NCI-H2029 (cell line): ENCODE measurements at places on chromosomes 11 and 22.

DNA sequence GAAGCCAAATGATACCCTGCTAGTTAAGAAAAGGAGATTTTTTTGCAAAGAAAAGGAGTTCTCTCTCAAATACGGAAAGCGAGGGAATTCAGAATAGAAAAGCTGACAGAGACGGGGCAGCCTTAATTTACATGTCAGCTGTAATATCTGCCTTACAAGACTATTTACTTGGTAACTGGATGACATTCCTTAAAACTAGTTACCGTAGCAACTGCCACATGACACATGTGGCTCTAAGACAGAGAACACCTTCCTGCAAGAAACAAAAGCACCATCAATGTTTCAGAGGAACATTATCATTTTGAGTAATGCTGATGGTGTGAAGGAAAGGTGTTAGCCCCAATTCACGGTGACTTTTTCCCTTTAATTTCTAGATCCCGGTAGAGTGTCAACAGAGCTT is 222.1 kb downstream of the LRRC4C start:
- no peak for DNase-seq

DNA sequence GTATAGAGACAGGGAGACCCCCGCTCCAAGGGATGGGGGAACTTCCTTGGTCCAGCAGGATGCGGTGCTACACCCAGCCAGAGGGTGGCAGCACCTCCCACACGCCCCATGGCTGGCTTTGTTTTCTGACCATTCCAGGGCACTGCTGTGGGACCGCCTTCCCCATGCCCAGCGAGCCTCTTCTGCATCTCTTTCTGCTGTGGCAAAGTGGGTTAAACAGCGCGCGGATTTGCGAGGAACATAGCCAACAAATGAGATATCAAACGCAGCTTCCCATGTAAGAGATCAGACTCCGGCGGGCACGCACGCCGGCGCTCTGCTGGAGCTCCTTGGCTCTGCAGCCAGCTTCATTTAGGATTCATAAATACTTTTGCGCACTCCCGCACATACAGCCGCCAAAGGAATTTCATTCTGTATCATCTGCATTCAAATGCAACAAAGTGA is 485.8 kb upstream of the CADM1 start:
- no peak for DNase-seq

DNA sequence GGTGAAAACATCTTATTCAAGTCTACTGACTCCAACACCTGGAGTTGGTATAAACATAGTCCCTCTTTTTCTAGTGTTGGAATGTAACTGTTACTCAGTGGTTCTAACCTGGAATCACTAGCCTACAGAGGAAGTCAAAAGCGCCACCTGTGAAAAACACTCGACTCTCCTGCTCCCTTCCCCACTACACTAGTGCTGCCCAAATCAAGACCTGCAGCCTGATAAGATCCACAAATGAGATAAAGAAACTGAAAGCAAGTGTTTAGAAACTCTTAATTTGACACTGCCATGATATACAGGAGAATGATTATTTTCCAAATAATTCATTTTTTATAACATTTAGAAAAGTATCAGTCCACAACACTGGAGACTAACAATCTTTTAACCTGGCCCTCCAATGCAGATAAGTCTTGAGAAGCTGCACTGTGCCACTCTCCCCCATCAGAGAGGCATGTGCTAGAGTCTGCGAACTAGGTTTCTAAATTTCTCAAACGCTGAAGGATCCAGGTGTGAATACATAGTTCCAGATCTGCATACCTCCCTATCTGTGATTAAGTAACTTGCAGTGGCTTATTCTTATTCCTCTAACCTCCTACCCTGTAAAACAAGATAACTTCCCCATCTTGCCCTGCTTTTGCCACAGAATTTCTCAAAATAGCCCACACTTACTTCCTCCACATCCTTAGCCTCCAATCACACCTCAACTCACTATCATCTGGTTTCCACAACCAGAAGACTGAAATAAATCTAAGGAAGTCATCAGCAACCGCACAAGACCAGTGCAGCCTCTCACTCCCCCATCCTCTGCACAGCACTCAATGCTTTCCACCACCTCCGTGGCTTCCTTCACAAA is 88.1 kb downstream of the RRAS2 start:
- no peak for DNase-seq

DNA sequence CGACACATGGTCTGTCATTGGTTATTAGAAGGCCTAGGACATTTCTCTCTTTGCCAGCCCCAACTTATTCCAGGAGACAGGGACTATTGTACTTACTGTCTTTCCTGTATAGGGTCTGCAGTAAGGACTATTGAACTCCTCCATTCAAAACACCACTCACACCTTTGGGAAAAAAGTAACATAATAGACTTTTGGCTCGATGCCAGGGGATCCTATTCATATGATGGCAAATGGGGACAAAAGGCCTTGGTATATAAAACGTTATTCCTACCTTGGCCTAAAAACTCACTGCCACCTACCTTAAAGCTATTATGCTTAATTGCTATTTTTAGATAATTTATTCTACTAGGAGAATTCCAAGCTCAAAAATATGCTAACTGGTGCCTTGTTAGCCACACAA is 6.3 kb upstream of the NDUFC2 start:
- no peak for DNase-seq

GRCh38 chr11:126282361-126282735 is 545 bp upstream of the TIRAP start:
- DNase-seq, result no peak

DNA sequence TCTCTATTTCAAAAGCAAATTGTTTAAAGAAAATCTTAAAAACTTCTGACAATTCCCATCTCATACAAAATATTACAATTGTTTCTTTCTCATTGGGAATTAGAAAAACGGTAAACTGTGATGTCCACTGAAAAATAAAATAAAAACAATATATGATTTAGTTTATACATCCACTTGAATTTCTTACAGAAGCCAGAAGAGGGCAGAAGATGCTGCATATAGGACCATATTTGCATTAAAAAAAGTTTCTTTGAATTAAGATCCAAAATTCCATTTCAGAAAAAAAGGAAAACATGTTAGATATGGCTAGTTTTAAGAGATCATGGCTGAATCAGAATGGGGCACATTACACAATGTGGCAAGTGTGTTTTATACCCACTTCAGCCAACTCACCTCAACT is 39.3 kb upstream of the LRRC4C start:
- DNase-seq, result no peak

GRCh38 chr22:46143491-46144147 is 6.7 kb upstream of the PPARA start:
- DNase-seq, result no peak

DNA sequence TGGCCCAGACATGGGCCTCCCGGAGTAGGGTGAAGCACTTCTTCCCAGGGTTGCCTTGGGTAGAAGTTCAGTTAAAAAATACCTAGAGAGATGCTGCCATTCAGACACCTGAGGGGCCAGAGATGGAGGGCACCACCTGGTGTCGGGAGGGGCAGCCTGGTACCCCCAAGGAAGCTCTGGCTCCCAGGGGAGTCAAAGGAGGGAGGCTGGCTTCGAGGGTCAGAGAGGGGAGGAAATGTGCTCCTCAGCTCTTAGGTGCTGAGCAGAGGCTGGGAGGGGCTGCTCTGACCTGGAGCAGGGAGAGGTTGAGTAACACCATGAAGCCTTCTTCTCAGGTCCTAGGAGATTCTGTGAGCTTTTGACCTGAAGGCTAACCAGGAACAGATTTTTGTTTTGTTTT is 1.1 kb downstream of the USP35 start:
- no peak for DNase-seq

DNA sequence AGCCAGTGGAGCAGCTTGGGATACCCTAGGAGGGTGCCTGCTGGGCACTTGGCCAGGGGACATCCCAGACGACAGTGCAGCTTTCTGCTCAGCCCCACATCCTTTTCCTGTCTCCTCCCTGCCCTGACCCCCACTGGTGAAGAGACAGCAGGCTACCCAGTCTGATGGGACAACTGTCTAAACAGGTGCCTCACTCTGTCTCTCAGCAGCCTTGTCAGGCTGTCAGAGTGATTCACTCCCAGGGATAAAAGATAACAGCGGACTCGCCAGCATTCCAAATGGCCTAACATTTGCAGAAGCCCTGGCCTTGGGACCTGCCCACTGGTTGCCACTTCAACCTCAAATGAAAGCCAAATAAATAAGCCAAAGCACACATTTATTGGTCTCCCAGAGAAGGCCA is 318.6 kb upstream of the PLET1 start:
- DNase-seq, result no peak

- DNase-seq, result no peak
Observed at GRCh38 chr22:44581096-44581435, 83.0 kb upstream of the RTL6 start.

DNA sequence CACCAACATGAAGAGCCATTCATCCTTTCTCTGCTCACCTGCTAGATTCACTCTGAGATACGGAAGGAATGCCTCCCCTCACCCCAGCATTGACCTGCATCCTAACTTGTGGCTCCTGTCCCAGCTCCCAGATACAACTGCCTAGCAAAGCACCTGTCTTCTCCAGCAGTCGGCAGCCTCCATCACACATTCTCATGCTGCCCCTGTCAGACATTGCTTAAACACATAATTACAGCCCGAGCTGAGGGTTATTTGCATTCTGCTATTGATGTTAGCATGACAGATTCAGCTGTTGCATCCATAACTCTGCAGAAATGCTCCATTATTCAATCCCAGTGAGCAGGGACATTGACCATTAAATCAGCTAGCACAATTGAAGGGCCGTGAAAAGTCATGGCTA is 184.4 kb upstream of the NARS2 start:
- no peak for DNase-seq

DNA sequence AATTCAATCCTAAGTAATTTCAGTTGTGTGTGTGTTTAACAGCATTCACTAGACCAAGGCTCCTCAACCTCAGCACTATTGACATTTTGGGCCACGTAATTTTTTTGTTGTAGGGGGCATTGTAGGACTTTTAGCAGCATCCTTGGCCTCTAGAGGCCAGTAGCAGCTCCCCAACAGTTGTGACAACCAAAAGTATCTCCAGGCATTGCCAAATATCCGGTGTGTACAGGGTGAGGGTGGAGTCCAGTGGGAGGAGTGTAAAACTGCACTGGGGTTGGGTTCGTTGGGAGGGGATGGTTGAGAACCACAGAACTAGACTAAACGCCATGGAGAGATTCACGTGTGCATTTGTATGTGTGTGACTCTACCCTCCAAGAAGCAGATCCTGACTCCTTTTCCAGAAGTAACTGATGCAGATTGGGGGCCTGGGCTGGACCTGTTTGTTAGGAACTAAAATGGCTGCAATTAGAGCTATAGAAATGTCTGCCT is 5.9 kb upstream of the PHF21A start:
- no peak for DNase-seq

DNA sequence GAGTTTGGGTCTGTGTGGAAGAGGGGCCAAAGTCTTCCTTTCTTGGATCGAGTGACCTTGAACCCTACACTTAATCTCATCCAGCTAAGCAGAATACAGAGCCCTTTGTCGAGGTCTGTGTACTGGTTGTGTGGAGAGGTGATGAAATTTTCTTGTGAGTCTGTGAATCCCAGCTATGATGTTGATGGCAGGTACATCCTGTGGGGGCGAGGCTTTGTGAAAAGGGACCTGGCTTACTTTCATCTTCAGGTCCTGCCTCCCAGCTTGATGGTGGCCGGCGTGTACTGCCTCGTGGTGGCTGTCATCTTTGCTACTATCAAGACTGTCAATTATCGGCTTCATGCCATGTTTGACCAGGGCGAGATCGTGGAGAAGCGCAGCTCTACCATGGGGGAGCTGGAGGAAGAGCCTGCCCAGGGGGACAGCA is 1.0 kb downstream of the PCNX3 start:
- no peak for DNase-seq

GRCh38 chr11:44575288-44575672 is 9.8 kb downstream of the CD82 start:
- no peak for DNase-seq

DNA sequence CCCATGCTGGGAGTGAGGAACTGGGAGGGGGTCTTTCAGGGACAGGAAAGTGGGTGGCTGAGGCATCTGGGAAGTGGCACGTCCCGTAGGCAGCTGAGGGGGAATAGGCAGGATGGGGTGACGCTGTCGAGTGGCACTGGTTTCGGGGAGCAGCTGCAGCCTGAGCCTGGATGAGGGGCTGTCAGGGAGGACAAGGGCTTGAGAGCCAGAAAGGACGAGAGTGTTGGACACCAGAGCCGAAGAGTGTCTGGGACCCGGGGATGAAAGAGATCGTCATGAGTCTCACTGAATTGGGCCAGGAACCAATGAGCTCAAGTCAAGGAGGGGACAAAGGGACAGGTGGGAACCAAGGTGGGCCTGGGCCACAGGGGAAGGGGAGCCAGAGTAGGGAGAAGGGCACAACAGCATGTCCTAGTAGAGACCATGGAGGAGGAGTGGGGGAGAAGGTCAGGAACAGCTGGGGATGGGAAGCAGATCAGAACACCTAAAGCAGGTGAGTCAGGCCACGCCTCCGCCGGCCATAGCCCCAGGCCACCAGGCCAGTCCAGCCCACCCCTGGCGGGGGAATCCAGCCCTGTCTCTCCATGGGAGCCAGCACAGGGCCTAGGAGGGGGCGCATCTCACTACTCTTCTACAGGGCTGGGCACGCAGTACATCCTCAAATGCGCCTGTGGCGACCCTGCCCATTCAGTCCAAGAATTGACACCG is 4.2 kb downstream of the RAB3IL1 start:
- DNase-seq, result no peak

DNA sequence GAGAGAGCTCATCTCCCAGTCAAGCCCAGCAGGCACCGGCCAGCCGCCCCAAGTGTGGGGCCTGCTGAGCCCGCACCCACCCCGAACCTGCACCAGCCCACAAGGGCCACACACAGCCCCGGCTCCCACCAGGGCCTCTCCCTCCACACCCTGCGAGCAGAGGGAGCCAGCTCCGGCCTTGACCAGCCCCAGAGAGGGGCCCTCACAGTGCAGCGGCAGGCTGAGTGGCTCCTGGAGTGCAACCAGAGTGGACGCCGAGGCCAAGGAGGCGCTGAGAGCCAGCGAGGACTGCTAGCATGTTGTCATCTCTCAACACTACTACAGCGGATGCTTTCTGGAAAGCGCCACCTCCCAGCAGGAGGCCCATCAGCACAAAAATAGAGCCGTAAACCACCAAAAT is 10.9 kb downstream of the DEFB108B start:
- DNase-seq, result no peak

DNA sequence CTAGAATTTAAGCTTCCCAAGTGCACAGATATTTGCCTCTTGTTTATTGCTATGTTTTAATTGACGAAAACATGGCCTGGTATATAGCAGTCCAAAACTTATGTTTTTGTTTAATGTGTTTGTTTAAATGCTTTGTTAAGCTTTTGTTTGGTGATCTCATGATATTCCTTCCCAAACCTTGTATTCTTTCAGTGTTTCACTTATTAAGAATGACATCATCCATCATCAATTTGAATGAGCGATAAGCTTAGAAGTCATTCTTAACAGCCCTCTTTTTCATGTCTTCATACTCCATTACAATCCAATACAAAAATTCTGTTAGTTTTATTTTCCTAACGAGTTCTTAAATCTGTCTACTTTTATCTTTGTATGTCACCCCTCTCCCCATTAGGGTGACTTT is 206.0 kb downstream of the DYNC2H1 start:
- DNase-seq, result no peak

- no peak for DNase-seq
Observed at GRCh38 chr11:100459811-100460210, 227.3 kb upstream of the ARHGAP42 start.

DNA sequence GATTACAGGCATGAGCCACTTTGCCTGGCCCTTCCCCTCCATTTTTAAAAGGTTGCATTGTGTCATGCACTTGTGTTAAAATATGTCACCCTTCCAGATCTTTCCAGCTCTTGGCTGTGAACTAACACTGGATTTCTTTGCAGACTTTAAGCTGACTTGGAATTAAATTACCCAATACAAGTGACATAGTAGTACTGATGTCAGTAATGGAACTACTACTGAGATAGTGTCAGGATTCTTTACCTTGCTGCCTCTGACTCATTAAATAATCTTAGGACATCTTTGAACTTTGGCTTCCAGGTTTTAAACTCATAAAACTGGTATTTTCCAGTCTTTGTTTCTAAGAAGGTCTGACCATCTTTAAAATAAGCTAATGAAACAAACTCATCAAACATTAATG is 51.8 kb upstream of the OR4B1 start:
- DNase-seq, result no peak
